HCEC 1CT (cell line): ENCODE measurements at places on chromosomes 7 and 10.

DNA sequence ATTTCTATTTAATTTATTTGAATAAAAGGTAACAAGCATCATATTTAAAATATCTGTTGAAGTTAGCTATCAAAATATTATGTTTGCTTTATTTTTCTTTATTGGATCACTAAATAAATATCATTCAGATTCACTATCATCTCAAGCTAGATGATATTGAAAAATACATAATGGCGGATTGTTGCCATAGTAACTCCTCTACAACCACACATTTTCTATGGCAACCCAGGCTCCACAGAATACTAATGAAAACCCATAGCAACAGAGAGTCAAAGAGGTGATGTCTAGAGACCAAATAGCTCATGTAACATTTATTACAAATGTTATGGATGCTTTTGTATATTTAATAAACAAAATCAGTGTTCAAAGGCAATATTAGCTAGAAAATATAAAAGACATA, 148.9 kb upstream of the CDK1 start:
- DNase-seq = no peak

DNA sequence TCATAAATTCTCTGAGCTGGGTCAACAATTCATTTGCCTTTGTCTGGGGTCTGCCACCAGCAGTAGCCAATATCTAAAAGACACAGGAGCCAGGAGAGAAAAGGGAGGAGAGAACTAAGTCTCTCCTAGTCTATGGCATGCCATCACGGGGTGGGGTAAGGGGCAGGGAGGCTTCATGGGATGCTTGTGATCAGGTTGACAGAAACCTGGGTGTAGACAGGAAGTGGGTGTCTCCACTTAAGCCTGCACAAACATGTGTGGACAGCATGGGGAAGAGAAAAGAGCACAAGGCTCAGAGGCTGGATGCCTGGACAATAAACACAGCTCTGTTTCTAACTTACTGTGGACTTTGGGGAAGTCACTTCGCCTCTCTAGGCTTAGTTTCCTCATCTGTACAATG, 11.5 kb upstream of the C10orf53 start:
- DNase-seq = no peak

DNA sequence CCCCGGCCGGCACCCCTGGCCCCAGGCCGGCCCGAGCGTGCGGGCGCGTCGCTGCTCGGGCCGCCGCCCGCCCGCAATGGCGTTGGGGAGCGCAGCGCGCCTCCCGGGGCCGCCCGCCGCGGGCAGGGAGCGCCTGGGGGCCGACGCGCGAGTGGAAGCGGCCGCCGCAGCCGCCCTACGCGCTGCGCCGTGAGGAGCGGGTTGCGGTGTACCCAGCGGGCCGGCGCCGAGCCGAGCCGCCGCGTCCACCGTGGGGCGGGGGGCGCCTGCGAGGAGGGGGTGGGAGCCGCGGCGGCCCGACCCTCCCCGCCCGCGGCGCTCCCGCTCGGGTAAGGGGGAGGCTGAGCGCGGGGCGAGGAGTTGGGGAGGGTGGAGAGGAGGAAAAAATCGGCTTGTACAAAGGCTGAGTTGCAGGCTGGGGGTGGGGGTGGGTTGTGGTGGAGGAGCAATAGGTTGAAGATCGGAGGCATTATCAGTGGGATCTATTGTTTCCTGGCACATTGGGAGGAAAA, 473 bp downstream of the PPP1R9A start:
- DNase-seq = no peak

GRCh38 chr10:5447611-5448071, 35.3 kb downstream of the NET1 start:
- peak; percentile 23 for DNase-seq

DNA sequence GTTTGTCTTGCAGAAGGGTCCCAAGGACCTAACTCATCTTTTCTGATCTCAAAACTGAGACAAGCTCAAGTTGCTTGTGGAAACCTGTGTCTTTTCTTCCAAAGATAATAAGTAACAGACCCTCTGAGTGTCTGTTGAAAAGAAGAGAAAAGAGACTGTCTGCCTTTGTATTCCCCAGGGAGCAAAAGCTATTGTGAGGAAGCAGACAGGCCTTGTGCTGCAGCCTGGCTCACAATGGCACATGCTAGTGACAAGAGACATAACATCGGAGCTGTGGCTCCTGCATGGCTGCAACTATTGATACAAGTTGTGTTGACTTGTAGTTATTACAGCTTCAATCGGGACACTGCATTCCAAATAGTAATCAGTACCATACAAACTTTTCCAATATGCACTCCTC, 202.9 kb downstream of the DKK1 start:
- no peak for DNase-seq

DNA sequence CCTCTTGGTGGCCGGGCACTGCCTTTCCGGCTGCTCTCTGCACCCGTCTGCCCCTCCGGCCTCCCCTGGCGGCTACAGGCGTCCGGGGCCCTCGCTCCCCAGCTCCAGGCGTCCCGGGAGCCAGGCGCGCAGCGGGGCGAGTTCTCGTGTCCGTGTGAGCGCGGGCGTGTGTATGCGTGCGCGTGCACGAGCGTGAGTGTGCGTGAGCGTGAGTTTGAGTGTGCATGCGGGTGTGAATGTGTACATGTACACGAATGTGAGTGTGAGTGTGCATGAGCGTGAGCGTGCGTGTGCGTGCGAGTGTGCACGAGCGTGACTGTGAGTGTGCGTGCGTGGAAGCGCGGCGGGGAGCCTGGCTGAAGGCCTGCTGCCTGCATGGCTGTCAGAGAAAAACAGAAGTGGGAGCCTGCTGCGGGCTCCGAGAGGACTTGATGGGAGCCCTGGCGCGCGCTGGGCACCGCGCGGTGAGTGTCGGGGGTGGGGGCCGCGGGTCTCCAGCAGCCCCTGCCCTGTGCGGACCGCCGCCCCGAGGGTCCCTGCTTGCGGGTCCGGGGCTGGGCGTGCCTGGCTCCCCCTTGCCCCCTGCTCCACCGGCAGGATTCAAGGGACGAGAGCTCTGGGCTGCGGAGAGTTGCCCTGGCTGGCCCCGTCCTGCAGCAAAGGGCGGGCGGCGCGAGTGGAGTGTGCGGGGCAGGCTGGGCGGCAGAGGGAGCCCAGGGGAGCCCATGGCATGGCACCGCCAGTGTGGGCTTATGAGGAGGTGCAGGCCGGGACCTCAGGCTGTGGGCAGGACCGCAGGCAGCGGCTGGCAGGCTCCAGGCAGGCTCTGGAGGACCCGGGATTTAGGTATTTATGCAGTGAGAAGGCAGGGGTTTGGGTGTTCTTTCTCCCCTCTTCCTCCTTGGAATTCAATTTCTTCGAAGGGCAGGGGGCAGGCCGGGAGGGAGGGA, 75.8 kb upstream of the EN2 start:
- DNase-seq = no peak

- no peak for DNase-seq
These were observed 18.7 kb downstream of the PKD2L1 start for GRCh38 chr10:100311298-100311697.

DNA sequence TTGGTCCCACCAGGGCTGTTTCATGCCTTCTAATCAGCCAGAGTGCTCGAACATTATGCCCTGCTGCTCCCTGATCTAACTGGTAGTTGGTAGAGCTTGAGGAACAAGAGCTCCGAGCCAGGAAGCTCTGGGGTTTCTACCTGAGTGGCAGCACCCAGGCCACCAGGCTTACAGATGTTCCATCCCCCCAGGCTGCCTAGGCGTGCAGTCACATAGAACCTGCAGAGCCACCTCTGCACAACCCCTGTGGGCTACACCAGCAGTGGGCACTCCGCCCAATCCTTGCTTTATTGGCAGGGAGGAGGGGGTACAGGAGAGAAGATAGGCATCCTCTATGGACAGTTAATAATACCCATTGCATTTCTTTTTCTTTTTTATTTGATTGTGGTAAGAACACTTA, 21.8 kb downstream of the MAP3K8 start:
- DNase-seq = no peak

- DNase-seq = no peak
These were observed 159.5 kb upstream of the WDR11 start for GRCh38 chr10:120691625-120692024.

DNA sequence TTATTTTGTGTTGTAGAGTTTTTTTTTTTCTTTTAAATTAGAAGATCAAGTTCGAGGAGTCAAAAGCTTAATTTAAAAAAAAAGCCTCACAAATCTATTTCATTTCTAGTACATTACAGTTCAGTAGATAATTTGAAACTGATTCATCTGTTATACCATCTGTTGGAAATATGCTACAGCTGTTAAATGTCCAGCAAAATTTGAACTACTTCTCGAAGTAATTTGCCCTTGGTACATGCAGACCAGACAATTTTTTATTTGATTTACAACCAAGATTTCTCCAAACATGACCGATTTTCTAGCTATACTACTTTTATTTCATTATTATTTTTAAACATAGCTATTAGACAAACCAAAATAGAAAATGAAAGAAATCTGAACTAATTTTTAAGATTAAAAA, 647.9 kb downstream of the CNTNAP2 start:
- no peak for DNase-seq

DNA sequence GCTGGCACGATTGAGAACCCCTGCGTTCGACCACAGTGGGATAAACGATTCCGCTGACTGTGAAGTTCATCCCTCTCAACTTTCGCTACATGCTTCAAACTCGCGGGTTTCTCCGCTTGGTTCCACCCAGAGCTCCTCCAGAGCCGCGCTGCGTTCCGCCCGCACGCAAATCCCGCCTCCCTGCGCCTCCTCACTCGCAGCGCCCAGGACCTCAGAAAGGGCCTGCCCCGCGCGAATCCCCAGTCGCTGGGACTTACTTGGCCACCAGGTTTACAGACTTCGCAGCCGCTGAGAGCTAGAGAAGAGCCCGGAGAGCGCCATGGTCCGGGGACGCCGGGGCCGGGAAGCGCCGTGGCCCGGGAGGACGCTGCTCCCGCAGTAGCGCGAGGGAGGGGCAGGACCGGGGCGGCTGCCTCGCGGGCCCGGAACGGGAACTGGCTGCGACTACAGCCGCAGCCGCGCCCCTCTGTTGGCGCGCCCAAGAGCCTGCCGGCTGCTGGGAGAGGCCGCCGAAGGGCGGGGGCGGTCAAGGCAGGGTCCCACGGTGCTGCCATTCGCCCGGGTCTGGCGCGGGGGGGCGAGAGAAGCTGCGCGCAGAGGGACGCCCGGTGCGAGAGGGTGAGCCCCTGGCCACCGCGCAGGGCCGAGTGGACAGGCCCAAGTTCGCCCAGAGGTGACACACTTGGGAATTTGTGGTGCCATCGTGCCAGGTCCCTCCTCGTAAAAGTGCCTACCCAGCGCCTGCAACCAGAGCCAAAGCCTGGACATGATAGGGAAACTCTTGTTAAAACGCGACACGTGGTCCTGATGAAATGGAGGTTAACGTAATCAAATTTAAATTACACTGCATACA, at the start of gene NOD1:
NOD1 (minus strand) TSS at position 436 of the 853 bp plus-strand sequence. CDS start 21,863 bp downstream, outside the sequence.
- peak; percentile 71 for DNase-seq

GRCh38 chr10:114687459-114687858, 29.4 kb upstream of the ABLIM1 start:
- DNase-seq = no peak

GRCh38 chr10:22640359-22640758, 74.0 kb downstream of the PIP4K2A start:
- DNase-seq = no peak

- DNase-seq = peak; percentile 68
These were observed 314.2 kb upstream of the GNAI1 start for GRCh38 chr7:79820387-79820786.

DNA sequence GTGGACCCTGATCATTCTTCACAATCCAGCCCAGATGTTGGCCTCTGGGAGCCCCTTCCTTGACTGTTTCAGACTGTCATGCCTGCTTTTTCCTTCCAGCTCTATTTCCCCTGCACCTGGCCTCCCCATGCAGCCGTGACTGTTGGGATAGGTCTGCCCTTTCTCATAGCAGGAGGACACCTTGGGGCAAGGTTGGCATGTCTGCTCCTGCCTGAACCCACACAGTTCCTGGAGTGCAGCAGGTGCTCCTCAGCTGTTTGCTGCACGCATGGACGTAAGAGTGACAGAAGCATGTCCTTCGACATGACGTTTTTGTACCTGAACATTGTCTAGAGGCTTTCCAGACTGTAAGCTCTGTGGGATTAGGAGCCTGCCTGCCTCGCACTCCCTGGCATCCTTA, 24.0 kb downstream of the POR start:
- no peak for DNase-seq

DNA sequence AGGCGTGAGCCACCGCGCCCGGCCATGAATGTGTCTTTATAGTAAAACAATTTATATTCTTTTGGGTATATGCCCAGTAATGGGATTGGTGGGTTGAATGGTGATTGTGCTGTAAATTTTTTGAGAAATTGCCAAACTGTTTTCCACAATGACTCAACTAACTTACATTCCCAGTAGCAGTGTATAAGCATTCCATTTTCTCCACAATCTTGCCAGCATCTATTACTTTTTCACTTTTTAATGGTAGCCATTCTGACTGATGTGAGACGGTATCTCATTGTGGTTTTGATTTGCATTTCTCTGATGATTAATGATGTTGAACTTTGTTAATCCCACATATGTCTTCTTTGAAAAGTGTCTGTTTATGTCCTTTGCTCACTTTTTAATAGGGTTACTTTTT, 1187.9 kb downstream of the XPNPEP1 start:
- DNase-seq = peak; percentile 87
